ENCODE measurements at places on chromosomes 3 and 15.

DNA sequence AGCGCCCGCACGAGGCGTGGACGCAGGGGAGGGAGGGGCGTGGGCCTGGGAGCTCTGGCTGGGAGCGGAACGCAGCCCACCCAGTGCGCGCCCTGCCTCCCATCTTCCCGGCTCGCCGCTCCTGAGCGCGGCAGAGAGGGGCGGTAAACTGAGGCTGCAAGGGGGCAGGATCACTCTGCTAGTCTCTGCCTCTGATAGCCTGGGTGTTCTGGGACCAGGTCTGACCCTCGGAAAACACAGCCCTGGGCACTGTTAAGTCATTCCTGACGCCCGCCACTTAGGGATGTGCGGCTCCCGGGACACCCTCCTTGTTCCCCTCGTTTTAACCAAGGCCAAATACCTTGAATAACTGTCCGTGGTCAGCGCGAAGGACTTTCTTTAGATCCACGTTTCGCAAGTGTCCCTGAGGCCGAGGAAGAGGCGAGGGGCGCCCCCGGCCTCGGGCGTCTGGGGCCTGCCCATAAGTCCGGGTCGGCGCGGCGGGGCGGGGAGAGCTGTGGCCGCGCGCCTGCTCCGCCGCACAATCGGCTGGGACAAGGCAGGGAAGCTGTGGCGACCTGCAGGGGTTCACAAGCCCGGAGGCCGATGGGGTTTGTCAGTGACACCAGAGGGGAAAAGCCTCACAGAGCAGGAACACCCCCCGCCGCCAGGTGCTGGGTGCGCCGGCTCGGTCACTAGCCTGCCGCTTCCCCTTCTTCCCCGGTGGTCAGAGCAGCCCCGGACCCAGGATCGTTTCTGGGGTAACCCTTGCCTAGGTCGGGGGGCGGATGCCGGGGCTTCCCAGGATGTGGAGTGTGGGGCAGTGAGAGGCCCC lies 1.5 kb downstream of the ITPKA start:
- no peak for DNase-seq

- DNase-seq: no peak
These were observed 3.7 kb upstream of the TXNRD3 start for GRCh38 chr3:126658584-126658983.

DNA sequence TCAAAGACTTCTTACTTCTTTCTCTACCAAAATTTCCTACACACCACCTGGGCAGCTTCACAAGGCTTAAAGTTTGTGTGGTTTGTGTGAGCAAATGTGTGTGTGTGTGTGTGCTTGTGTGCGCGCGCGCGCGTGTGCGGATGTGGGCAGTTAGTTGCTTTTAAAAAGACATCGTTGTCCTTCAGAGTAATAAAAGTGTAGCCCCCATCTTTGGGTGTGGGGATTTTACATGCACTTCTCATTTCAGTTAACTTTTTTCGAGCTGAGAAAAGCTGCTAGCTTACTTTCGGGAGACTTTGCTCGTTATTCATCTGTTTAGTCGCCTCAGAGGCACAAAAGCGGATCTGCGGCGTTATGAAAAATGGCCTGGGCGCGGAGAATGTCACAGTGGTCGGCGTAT lies 36.0 kb downstream of the ZIC4 start:
- DNase-seq: no peak

- DNase-seq: no peak
These were observed 99.8 kb upstream of the CHMP2B start for GRCh38 chr3:87127281-87127680.

GRCh38 chr3:155302891-155303290 lies 9.4 kb upstream of the STRIT1 start:
- DNase-seq: no peak

- DNase-seq: no peak
These were observed 87.8 kb upstream of the RNU6-1 start for GRCh38 chr15:67927501-67928168.
